H9 (cell line): ENCODE measurements at places on chromosomes 16 and 17. TPM values are rescaled to one million over a fixed set of nuclear protein-coding genes. Genes with fewer than 3 reads are reported as not detected.

- H3K27me3 ChIP-seq, result no peaks in the 10 kb centered on the region
- H3K27ac ChIP-seq, result no peak overlapping the region
- H3K36me3 ChIP-seq, result no peaks in the 10 kb centered on the region
- no peak for DNase-seq
- H3K4me1 ChIP-seq, result no peaks in the 10 kb centered on the region; the same call in 1 of the 2 replicates
- no peak overlapping the region for H3K4me3 ChIP-seq
These were observed 45.6 kb upstream of the NKD1 start for GRCh38 chr16:50502616-50503011.

DNA sequence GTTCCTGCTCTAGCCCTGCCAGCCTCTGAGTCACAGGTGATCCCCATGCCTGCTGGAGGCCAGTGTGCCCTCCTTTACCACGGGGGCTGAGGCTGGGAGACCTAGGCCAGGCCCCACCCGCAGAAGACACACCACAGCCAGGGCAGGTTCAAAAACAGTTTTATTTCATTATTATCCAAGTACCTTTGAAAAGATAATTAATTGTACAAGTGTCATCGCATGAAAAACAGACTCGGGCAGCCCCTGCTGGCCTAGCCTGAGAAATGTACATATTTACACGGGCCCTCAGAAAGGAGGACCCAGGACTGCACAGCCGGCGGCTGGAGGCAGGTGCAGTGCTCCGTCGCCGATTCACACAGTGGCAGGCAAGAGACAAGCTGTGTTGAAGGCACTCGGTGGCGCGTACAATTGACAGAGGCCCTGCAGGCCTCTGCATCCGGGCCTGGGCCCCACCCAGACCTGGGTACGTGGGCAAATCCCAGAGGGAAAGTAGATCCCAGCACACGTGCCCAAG is 4.4 kb downstream of the PDIA2 start:
- no peak for DNase-seq
- H3K36me3 ChIP-seq, result peaks cover 39% of the 10 kb centered on the region
- H3K4me3 ChIP-seq, result no peak overlapping the region
- no peaks in the 10 kb centered on the region for H3K27me3 ChIP-seq

DNA sequence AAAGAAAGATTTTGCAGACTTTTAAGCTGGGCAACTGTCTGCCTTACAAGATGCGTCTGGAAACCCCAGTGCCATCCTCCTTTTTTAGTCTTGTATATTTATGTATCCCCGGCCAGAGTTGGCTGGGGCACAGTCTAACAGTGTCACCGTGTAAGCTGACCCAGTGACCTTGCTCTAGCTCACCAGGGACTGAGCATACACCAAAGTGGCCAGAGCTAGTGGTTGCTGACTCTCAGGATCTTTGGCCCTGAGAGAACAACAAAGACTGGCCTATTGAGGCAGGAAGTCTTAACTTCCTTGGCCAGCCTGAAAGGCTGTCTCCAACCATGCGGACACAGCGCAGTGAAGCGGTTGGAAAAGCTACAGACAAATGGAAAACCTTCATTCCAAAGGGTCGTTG is 745.2 kb downstream of the WWOX start:
- H3K36me3 ChIP-seq, result no peaks in the 10 kb centered on the region; the same call in 2 of the 3 replicates
- H3K4me1 ChIP-seq, result no peaks in the 10 kb centered on the region
- H3K27me3 ChIP-seq, result no peaks in the 10 kb centered on the region
- no peak for DNase-seq
- no peak overlapping the region for H3K4me3 ChIP-seq
- no peak overlapping the region for H3K27ac ChIP-seq

DNA sequence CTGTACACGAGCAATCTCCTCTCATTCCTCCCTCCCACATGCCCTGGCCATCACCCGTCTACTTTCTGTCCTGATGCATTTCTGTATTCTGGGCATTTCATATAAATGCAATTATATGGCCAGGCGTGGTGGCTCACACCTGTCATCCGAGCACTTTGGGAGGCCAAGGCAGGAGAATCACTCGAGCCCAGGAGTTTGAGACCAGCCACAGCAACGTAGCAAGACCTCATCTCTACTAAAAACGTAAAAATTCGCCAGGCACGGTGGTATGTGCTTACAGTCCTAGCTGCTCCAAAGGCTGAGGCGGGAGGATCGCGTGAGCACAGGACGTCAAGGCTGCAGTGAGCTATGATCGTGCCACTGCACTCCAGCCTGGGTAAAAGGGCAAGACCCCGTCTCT is 4.8 kb downstream of the MEAK7 start:
- H3K36me3 ChIP-seq, result peaks cover 37% of the 10 kb centered on the region
- no peak overlapping the region for H3K4me3 ChIP-seq
- no peaks in the 10 kb centered on the region for H3K27me3 ChIP-seq
- H3K4me1 ChIP-seq, result no peaks in the 10 kb centered on the region

- H3K27me3 ChIP-seq, result no peaks in the 10 kb centered on the region
- no peak for DNase-seq
- no peak overlapping the region for H3K4me3 ChIP-seq
- H3K4me1 ChIP-seq, result no peaks in the 10 kb centered on the region
These were observed 7.1 kb upstream of the MVD start for GRCh38 chr16:88669980-88670379.

DNA sequence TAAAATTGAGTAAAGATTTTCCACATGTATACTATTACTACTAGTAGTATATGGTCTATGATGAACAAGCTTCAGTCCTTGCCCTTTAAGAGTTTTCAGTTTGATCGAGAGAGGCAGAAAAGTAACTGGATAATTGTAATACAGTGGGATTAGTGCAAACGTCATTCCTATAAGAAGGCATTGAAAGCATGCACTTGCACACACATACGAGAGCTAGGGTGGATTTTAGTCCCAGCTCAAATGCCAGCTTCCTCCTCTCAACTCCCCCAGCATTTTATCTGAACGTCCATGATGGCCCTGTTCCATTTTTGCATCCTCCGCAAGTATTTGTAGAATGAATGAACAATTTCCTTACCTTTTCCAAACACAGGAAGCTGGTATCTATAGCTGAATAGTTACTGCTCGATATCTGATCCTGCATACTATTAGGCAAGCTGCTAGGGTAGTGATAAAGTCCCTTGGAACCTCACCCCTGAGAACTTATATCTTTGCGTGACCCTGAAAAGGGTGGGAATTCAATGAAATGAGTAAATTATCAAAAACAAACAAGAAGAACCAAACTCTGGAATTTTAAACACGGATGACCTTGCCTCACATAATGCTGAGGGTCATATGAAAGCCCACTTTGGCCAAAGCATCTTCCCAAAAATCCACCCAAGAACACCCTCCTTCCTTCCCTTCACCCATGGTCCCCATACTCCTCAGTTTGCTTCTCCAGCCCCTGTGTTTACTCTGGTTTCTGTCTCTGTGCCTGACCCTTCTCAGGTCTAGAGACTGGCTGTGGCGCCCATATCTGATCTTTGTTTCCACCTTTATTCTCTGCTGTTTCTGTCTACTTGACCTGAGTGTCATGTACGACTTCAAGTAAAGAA is 60.5 kb downstream of the TMEM100 start:
- no peaks in the 10 kb centered on the region for H3K36me3 ChIP-seq
- no peaks in the 10 kb centered on the region for H3K4me1 ChIP-seq
- no peak overlapping the region for H3K4me3 ChIP-seq

DNA sequence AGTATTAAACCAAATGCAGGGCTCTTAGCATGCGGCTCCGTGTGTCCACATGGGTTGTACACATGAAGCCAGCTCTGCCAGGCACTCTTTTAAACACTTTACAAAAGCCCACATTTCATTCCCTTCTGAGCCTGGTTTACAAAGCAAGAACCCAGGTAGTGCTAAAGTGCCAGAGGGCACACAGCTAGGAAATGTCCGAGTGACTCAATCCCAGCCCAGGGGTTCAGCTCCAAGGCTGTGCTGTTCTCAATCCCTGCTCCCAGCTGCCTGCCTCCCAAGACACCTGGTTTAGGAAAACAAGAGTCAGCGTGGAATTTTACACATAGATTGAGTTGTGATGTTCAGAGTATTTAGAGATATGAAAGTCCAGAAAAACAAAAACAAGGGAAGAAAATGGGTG is 13.3 kb upstream of the DCAF7 start:
- H3K36me3 ChIP-seq, result no peaks in the 10 kb centered on the region
- no peak for DNase-seq
- H3K27me3 ChIP-seq, result no peaks in the 10 kb centered on the region; the same call in 1 of the 2 replicates
- no peak overlapping the region for H3K27ac ChIP-seq
- H3K4me3 ChIP-seq, result no peak overlapping the region
- peaks cover 6% of the 10 kb centered on the region; the same call in 1 of the 2 replicates for H3K4me1 ChIP-seq

The KCNG4 gene
- not detected in 2 replicates for total RNA-seq
